ENCODE measurements at places on chromosomes 13 and 19.

DNA sequence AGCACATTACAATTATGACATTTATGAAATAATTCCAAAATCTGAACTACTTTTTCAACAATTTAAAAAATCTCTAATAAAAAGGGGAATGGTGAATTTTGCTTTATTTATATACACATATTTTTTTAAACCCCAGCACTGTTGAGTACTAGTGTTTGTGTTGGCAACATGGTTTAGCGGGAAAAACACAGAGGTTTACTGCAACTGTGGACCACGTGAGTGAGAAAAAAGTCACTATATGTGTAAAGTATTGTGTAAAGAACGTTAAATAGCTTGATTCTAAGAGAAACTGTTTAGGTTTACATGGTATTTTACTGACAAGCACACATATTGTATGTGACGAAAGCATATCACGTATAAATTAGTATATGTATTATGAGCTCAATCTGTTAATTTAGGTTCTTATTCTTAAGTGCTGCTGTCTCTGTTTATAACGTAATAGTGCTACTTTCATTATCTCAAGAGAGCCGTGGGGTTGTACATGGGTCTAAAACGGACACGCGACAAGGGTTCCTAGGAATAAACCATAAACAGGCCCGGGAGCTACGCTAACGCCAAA lies 617 bp downstream of the SKA3 start:
- no peak for DNase-seq

DNA sequence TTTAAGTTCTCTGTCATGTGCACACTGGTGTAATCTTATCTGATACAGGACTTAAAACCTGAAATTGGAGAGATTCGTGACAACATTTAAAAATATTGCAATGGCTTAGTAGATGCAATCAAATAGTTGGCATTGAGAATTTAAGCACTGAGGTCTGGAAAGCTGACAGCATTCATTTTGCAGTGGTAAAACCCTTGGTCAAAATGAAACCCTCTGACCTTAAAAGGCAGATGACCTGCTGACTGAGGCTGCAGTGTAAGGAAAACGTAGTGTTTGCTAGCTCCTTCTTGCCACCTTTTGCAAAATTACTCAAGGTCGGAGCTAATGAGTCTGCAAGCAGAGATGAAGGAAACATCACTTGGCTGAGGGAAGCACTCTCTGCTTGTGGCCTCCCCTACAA lies 150.6 kb downstream of the KCTD12 start:
- no peak for DNase-seq

DNA sequence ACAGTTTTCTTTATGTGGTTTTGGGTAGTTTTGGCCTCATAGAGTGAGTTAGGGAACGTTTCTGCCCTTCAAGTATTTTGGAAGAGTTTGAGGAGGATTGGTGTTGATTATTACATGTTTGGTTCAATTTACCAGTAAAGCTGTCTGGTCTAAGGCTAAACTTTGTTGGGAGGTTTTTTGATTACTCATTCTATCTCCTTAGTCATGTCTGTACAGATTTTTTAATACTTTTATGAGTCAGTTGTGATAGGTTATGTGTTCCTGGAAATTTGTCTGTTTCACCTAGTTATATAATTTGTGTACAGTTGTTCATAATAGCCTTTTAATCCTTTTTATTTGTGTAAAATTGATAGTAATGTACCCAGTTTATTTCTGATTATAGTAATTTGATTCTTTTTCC lies 20.4 kb downstream of the RNF17 start:
- DNase-seq = no peak

DNA sequence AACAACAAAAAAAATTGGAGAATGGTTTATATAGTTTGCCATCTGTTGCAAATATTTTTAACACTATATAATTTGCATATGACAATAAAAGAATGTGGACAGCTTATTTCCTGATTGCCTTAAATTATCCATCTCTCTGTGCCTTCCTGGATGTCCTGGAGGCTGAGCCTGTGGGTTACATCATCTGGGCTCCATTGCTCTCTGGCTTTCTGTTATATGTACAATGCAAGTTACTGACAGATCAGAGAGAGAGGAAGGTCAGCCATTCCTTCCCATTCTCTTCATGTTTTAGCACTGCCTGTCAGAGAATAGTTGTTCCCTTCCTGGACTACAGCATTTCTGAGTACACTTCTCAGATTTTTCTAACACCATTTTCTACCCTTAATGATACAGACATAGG lies 758.3 kb upstream of the PCDH20 start:
- DNase-seq = no peak

Measured in effector memory CD4-positive, alpha-beta T cell (primary cell).